A549 (cell line): ENCODE measurements at places on chromosomes 11 and 22. TPM values are rescaled to one million over a fixed set of nuclear protein-coding genes. Genes with fewer than 3 reads are reported as not detected.

SPDYC gene
- polyA plus RNA-seq, result not detected in 3 replicates

UEVLD gene
- polyA plus RNA-seq, result 30.6 to 36.5 TPM (median 34.7 TPM) in 3 replicates

- no peak for DNase-seq
These were observed 76.7 kb downstream of the SVIP start for GRCh38 chr11:22752908-22753310.

- no peak for DNase-seq
These were observed 6.9 kb downstream of the TSPAN32 start for GRCh38 chr11:2308713-2309112.

GRCh38 chr11:120399307-120399706 is 63.1 kb downstream of the ARHGEF12 start:
- DNase-seq, result no peak

DNA sequence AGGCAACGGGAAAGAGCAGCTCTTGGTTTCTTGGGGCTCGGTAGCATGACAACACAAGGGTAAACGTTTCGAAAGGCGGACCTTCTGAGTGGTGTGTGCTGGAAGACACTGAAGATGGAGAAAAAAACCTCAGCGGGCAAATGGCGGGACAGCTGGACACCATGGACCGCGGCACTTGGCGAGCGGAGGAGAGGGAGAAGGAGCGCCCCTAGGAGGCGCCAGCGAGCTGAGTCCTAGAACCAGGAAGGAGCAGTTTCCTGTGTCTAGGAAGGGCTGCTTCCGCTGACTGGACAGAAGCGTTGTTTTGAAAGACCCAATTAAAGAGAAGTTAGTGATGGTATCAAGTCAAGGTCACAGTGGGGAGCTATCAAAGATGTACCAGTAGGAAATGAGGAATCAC is 44.0 kb upstream of the OPCML start:
- DNase-seq, result no peak

DNA sequence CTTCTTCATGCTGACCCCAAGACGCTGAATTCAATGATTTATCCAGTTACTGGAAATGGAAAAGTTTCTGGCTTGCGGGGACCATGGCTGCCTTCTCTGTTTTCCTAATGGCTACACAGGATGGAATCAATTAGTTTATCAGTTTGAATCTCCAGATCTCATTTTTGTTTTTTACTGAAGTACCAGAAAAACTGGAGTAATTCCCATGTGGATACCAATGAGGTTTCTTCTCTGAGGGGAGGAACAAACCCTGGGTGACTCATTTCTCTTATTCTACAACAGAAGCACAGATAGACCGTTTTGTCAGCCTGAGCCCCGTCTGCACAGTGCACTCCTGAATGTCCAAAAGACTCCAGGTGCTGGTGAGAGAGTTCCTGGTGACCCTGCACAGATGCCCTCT is 3.4 kb downstream of the ZNF195 start:
- no peak for DNase-seq

DNA sequence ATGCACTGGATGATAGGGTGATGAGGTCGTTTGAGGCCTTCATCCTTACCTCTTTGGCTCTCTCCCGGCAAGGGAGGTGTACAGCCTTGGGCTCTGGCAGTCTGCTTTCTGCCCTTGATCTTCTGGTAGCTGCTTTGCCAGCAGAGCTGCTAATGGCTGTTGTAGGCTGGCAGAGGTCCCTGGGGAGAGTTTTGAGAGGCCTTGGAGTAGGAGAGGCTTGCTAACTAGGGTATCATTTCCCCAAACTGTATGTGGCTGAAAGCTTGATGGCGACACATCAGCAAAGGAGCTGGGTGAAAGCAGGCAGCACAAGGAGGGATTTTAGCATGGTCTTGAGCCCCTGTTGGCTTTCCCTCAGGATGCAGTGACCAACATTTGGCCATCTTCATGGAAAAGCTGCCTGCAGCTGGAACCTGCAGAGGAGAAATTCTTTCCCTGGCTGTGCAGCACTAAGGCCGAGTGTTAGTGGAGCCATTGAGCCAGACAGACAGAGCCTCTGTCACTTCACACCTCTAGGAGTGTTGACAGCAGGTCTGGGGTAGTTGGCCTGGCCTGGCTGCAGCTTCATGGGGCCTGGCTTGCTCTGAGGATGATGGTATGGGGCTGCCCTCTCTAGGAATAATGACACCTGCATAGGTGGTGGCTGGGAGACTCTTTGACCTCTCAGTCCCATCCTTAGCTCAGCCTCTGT is 3.5 kb upstream of the AMPD3 start:
- no peak for DNase-seq

DNA sequence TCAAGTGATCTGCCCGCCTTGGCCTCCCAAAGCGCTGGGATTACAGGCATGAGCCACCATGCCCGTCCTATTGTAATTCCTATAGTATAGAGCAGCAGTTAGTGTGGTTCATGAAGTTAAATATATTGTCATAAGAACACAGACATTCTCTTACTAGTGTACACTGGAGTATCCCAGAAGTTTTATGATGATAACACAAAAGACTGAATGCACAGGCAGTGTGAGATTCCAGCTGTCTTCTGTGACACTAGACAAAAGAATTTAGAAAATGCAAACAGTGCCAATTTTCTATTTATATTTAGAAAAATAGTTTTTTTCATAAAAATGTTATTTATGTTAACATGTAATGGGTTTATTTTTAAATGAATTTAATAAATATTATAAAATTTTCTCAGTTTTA is 39.4 kb upstream of the RBX1 start:
- no peak for DNase-seq

- no peak for DNase-seq
These were observed 400.5 kb downstream of the TENM4 start for GRCh38 chr11:79040348-79040747.

DNA sequence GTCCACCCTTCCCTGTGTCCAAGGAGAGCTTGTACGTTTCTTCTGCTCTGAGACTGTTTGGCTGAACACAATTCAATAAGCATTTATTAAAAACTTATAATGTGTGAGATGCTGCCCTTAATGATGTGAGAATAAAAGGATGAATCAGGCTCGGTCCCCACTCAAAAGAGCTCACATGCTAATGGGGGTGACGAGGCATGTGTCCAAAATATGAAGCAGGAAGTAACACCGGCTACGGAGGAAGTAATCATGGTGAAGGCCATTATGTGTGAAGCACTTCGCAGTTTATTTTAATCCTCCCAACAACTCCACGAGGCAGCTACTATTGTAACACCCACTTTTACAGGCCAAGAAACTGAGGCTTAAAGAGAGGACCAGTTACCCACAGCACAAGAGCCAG is 3.4 kb upstream of the RASD2 start:
- DNase-seq, result no peak

DNA sequence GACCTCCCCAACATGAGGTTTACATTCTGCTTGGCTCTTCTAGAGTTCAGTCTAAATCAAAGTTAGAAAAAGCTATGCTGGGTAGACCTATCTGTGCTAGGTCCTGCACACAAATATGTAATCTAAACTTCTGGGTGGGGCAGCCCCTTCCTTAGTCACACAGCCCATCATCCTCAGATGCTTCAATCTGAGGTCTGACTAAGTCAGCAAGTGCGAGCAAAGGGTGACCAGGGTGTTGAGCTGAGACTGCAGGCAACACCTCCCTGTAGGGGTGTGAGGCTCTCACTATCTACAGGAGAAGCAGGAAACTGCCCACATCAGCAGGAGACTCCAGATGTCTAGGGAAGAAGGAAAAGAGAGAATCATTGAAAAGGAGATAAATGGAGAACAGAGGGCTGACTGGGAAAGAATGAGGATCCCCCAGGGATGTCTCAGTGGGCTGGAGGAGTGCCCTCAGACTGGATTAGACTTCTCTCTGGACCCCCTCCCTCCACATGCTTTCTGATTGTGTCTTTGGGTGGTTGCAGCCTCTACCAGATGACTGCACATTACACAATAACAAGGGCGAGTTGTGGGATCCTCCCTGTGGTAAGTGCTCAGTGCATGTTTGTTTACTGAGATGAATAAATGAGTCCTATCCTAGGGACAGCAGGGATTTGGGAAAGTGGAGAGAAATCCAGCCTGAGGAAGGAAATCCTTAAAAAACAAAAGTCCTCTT is 266.2 kb upstream of the PLET1 start:
- no peak for DNase-seq

GRCh38 chr11:66848671-66849500 is 5.6 kb downstream of the RCE1 start:
- DNase-seq, result no peak

DNA sequence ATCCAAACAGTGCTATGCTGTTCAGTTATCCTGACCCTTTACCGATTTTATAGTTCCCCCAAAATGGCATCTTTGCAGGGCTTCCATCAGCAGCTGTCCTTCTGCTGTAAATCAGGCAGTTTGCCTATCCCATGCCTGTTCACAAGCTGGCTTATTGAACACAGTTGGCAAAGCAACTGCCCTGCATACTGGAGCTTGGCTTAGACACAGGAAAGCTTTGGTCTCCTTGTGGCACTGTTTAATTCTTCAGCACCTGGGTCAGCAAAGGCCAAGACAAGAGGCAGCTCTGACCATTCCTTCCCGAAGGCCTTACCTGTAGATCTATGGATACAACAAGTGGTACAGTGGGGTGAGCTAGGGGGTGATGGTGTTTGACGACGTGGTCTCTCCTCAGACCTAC is 32.2 kb downstream of the TSPAN18 start:
- no peak for DNase-seq
